Memory B cell (primary cell): ENCODE measurements at places on chromosomes 11 and 22.

GRCh38 chr11:64572143-64572542 is 18.9 kb upstream of the SLC22A12 start:
- no peak for DNase-seq

- no peak for DNase-seq
Observed at GRCh38 chr22:38406617-38407016, 48.4 kb downstream of the KCNJ4 start.

DNA sequence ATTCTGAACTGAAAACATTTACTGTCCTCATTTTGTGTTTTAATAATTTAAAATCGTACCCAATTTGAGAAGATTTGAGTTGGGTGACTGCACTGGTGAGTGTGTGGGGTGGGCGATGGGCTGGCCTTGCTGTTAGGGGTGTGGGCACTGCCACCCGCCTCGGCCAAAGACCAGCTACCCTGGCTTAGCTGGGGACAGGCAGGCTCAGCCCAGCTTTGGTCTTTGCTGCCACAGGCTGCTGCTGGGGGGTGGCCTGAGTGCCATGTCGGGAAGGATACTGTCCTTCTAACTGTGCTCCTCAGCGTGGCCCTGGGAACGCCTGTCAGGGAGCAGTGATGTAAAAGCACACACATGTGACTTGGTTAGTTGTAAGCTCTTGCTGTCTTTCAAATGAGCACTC is 22.3 kb downstream of the FAM118A start:
- DNase-seq = no peak

GRCh38 chr22:25362215-25362882 is 142.9 kb downstream of the CRYBB2 start:
- peak; percentile 65 for DNase-seq

GRCh38 chr11:9956483-9956882 is 292.6 kb downstream of the SWAP70 start:
- no peak for DNase-seq

- DNase-seq = no peak
Observed at GRCh38 chr11:67524480-67524808, 1.2 kb upstream of the CABP2 start.

DNA sequence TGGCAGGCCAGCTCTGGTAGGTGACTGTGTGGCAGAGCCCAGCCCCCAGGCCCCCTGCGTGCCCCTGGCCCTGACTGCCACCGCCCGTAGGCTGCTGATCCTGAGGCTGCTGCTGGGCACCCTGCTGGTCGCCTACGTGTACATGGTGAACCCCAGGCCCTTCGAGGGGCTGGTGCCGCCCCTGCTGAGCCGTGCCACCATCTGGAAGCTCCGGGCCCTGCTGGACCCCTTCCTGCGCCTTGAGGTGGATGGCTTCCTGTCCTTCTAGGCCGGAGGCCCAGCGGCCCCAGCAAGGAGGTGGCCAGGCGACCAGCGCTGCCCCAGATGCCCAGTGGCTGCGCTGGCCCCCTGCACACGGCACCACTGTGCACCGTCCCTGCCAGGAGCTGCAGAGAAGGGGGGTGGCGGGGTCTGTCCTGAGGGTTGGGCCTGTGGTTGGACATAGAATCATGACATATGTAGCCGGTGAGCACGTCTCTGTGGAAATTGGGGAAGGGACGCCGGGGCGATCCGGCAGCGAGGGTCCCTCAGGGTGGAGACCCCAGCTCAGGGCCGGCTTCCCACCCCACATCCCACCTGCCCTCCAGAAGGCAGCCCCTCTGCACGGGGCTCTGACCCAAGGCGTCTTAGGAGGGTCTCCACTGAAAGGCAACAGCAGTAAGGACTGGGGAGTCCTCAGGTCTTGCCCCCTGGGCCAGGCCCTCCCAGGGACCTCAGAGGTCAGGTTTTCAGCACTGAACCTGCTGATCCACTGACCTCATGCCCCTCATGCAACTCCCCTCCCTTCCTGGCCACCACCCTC is 185.4 kb downstream of the IGLL1 start:
- DNase-seq = no peak

GRCh38 chr11:2517386-2518064 is 72.7 kb downstream of the KCNQ1 start:
- DNase-seq = no peak

GRCh38 chr22:43743131-43743530 is 69.0 kb downstream of the EFCAB6 start:
- DNase-seq = no peak

- DNase-seq = no peak
Observed at GRCh38 chr22:37263966-37264887, 18.1 kb upstream of the CYTH4 start.

DNA sequence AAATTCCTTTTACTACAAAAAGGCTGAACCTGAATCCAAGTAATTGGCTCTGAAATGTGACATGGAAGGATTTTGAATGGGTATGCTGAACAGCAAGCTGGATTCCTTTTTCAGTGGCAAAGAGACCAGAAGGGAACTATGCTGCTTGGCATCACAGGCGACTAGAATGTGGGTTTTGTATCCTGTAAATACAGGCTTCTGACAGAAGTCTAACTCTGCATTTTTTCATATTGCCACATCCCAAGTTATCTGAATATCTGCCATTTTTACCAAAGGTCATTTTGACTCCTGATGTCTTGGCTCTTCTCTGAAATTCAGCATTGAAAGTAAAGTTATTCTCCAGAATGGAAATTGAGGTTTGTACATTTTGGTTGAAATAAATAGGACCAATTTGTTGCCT is 145.7 kb downstream of the ARHGAP42 start:
- no peak for DNase-seq

- DNase-seq = no peak
Observed at GRCh38 chr22:46830841-46831240, 68.4 kb downstream of the TBC1D22A start.

DNA sequence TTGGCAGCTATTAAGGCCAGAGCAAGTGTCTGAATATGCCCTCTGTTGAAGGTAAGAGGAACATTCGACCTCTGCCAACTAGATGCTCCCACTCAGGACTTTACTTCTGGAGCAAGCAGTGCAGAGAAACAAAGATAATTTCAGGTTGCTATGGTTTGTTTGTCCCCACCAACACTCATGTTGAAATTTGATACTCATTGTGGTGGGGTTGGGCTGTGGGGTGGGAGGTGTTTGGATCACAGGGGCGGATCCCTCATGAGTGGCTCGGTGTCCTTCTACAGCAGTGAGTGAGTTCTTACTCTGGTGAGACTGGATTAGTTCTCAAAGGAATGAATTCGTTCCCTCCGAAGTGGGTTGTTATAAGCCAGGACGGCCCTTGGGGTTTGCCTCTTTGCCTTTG is 12.0 kb downstream of the OR8A1 start:
- DNase-seq = no peak

- no peak for DNase-seq
Observed at GRCh38 chr11:2434008-2434407, 10.3 kb downstream of the TRPM5 start.

- no peak for DNase-seq
Observed at GRCh38 chr11:76251226-76251575, 44.9 kb upstream of the WNT11 start.

DNA sequence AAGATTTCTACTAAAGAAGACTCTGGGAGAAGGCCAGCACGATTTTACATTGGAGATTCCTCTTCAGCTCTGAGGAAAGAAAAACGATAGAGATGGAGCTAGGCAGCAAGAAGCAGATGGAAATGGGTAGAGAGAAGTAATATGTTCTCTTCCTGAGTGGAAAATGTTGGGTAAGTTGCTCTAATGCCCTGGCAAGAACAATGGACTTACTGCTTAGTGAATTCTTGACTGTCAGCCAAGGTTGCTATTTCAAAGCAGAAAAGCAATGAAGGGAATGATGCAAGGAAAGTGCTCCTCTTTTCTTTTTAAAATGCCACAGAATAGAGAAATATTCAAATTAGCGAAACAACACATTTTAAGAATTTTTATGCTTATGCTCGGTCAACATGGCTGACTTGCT is 38.4 kb upstream of the CWF19L2 start:
- DNase-seq = no peak
